ENCODE measurements at places on chromosomes 6 and 20.
A peak's percentile ranks its signal among the peaks of the same experiment; 100 is the strongest.

- no peak for DNase-seq
Measured at GRCh38 chr20:44717986-44718385, 2.8 kb downstream of the CCN5 start.

DNA sequence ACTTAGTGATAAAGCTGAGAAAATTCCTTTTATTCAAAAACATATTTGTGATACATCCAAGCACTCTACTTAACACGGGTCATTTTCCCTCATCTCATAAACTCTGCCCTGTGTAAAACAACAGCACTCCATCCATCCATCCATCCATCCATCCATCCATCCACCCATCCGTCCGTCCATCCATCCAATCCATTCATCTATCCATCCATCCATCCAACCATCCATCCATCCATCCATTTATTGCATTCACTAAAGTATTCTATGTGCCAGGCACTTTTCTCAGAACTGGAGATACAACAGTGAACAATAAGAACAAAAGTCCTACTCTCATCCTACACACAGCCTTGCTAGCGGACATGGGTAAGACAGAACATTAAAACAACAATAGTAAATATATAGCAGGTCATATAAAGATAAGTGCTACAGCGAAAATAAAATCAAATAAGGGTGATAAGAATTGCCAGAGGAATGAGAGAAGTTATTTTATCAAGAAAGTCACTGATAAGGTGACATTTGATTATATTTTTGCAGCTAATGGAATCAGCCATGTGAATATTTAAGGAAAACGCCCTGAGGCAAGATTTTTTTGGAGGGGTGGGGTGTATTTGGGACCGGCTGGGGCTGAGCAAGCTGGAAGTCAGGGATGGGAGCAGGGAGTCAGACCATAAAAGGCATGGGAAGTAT, 78.2 kb downstream of the ADAT2 start:
- no peak for DNase-seq

DNA sequence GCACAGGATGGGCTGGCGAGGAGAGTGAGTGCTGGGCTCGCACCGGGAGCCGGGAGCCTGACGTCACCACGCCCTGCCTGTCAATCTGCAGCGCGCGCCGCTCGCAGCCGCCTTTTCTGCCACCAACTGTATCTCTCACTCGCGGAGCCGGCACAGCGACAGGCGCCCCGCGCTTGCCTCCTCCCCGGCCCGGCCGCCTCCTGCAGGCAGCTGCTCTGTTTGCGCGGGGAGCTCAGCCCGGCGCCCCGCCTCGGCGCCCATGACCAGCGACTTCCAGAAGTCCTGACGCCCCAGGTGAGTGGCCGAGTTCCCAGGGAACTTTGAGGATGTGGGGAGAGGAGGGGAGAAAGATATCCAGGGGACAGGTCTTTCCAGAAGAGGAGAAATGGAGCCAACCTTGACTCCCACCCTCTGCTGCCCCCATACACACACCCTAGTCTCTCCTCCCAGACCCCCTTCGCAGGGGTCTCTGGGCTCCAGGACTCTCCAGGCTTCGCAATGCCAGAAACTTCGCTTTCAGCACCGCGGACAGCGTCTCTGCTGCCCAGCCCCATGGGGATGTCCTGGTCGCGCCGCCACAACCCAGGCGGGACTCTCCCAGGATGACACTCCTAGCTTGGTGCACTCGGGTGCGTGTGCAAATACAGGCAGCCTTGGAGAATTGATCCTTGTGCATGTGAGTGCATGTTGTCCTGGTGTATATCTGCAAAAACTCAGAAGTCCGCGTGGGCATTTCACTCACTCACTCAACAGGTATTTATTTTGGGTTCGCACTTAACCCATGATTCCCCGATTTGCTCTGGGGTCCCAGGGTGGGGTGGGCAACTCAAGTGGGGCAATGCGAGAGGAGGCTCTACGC, at the start of gene GPR6:
Gene GPR6, plus strand, starts transcription at position 138 of the 859 bp plus-strand sequence. CDS start 802 bp downstream, outside the sequence.
- DNase-seq = peak; percentile 61

DNA sequence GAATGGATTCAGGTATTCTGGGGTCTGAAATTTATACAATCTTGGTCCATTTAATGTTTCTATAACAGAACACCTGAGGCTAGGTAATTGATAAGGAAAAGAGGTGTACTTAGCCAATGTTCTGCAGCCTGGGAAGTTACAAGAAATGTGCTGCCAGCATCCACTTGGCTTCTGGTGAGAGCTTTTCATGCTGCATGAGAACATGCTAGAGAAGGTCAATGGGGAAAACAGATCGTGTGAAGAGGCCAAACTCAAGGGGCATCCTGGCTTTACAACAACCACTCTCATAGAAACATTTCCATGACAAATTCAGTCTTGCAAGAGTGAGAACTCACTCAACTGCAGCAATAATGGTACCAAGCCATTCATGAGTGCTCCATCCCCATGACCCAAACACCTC, 16.8 kb downstream of the IL22RA2 start:
- no peak for DNase-seq

- DNase-seq = no peak
Measured at GRCh38 chr6:159075506-159076228, 30.9 kb upstream of the TAGAP start.

DNA sequence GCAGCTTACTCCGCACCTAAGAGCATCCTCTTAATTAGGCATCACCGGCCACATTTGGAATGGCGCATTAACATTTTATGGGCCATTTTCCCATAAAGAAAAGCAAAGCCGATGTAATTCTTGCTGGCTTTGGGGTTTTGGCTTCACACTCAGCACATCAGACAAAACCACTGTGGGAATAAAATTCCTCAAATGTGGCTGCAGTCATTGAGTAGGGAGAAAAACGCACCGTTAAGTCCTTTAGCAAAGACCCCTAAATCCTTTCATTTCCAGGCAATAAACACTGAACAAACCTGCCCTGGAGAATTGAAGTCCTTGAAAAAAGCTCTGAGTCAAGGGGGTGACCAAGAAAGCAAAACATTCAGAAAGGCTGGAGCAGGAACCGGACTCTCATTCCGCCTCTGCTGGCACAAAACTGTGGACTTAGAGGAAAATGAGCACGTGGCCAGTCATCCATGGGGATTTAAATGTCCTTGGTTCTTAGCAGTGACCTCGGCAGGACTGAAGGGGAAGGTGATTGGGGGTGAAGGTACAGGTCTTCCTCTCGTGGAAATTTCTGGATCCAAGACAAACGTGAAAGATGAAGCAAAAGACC, 102.9 kb downstream of the CDH4 start:
- no peak for DNase-seq

DNA sequence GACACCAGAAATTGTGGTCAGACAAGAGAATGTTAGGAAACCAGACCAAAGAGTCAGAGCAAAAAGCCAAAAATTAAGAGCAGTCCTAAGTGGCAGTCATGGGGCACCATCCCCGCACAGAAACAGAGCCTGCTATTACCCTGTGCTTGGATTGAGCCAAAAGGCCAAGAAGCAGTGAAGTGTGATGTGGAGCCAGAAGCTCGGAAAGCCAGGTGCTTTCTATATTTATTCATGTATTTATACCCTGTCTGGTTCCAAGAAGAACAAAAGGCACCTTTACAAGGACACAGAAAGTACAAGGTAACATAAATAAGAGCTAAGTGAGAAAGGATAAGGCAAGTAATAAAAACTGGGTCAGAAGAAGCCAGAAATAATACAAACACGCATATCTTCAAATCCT, 336.2 kb upstream of the CNR1 start:
- no peak for DNase-seq

DNA sequence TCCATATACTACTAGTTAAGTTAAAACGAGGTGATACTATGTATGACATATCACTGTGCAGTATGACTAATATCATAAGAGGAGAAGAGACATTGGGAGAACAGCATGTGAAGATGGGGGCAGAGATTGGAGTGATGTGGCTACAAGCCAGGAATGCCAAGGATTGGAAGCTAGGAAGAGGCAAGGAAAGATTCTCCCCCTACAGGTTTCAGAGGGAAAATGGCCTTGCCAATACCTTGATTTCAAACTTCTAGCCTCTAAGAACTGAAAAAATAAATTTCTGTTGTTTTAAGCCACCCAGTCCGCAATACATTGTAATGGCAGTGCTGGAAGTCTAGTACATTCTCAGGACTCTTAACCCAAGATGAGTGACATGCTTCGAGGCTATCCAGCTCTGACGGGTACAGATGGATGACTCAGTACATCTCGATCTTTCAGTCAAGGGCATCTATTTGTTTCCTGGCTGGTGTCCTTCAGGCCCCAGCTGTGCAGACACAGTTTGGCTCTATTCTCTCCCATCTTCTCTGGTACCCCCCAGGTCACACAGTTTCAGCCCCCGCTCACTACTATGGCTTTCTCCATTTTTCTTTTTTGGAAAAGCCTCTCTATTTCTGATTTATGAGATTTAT, 55.5 kb upstream of the THEMIS start:
- no peak for DNase-seq

- DNase-seq = no peak
Measured at GRCh38 chr6:138620630-138621029, 121.3 kb upstream of the NHSL1 start.

- DNase-seq = no peak
Measured at GRCh38 chr6:36753671-36754405, 56.2 kb downstream of the RAB44 start.

DNA sequence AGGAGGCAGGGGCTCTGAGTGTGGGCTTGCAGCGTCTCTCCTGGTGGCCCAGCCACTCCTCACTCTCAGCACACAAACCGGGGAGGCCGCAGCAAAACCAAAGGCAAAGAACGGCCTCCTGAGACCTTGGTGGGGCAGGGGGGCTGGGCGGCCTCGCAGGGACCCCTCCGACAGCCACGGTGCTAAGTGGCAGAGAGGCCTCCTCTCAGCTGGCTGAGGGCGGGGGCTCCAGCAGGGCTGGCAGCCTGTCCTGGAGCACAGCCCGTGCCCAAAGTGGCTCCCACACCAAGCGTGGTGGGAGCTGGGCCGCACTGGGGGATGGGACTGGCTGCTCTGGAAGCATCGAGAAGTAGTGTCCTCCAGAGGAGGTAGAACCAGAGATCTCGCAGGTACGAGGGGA, 334.4 kb downstream of the QKI start:
- no peak for DNase-seq

DNA sequence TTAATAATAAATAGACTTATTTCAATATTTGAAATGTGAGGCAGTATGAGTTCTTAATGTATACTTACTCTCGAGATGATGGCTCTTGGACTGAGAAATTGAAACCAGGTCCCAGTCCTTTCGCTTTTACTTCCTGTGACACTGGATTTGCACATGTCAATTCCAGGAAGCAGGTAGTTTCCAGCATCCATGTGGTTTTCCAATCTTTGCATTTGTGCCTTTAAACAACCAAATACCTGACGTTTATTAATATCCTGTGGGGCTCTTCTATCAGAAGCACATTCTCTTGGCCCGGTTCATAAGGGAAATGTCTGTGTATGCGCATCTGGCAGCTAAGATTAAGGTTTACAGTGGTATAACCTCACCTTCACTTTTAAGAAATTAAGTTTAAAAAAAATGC, 13.1 kb downstream of the UTRN start:
- no peak for DNase-seq

DNA sequence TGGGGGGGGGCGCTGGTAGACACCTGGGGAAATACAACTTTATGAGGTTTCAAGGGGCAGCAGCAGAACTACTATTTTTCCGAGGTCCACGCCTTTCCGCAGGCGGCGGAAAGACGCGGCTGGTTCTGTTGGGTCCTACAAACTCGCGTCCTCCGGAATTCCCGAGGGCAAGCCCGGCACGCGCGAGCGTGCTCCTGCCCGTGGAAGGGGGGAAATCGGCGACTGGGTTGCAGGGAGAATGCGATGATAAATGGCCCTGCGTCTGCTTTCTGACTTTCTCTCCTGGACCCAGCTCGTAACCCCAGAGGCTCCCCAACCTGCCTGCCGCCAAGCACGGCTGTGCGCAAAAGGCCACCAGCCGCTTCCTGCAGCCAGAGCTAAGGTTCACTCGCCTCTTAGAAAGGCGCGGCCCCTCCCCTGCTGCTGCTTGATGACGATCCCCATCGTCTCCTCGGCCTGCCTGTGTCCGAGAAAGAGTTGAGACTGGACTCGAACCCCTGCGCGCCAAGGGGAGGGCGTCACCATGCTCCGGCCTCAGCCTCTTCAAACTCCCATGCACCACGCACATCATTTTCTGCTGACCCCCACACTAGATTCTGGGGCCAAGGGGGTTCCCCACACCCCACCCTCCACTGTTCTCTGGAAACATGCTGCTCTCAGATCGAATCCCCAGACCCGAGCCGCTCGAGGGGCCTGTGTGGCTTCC, 6.7 kb downstream of the FOXA2 start:
- DNase-seq = peak; percentile 59

- DNase-seq = peak; percentile 20
Measured at GRCh38 chr6:21099338-21100314, 493.9 kb upstream of the SOX4 start.

DNA sequence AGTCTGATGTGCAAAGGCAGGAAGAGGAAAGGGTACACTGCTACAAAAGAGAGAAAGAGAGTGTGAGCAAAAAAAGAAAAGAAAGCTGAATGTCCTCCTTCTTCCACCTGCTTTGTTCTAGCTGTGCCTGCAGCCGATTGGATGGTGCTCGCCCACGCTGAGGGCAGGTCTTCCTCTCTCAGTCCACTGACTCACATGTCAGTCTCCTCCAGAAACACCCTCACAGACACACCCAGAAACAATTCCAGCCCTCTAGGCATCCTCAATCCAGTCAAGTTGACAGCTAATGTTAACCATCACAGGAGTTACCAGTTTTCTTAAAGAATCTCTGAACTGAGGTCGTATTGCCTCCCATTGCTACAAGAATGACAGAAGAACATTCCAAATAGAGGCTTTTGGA, 411.9 kb upstream of the SASH1 start:
- no peak for DNase-seq

DNA sequence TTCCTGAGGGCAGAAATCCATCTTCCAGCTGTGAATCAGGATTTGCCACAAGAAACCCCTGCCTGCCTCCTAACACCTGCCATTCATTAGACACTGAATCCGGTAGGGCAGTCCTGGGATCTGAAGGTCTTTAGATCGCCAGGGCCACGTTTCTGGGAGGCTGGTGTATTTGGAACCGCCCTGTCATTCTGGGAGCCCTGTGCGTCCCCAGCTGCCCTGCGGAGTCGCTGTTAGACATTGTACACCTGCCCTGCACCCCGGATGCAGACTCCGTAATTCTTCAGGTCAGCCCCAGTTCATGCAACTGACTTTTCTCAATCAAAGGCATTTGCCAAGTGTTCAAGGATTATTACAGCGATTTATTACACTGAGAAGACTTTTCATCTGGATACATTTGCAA, 193.2 kb downstream of the TBC1D7 start:
- no peak for DNase-seq

- no peak for DNase-seq
Measured at GRCh38 chr6:75491291-75491690, 2.3 kb downstream of the FILIP1 start.

GRCh38 chr20:64065974-64066343, 3.0 kb downstream of the TCEA2 start:
- DNase-seq = no peak

DNA sequence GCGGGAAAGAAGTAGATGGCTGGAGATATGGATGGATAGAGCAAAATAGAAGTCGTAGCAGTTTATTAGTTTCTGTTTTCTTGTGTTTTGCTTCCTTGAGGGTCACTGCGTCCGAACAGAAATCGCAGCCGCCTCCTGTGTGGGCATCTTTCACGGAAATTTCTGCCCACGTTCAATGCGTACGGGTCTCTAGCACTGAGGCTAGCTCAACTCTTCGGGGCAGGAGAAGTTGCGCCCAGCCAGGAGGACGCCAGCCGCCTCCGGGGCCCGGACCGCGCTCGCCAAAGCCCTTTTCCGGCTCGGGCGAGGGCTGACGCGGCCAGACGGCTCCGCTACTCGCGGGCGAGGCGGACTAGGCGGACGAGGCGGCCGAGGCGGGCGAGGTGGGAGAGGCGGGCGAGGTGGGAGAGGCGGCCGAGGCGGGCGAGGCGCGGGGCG, 814 bp downstream of the TFAP2B start:
- DNase-seq = no peak
